NCI-H1417 treated with DMSO at 0.1 percent for 48 hours (cell line): ENCODE measurements at places on chromosomes 5 and 9.

GRCh38 chr9:33408087-33408486 lies 5.7 kb upstream of the AQP7 start:
- DNase-seq: no peak

DNA sequence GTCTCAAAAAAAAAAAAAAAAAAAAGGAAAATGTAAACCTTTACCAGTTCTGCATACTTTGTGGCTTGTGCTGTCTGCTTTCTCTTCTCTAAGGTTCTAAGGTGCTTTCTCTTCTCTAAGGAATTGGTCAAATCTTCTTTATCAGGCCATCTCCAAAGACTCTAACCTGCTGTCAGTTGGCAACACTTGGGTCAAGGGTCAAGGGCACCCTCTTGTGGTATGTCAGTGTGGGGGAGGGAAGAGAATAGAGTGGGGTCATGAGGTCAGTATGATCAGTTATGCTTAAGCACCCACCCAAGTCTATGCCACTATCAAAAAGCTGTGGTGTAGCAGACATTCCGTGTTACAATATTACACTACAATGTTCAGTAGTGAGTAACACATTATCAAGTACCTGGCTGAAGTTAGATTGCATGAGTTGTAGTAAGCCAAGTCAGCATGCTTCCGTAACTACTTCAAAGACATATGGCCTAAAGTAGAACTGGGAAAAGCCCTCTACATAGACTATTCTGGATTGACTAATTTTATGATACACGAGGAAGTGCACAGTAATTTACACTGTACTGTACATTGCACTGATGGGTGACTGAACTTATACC lies 25.0 kb upstream of the CCL28 start:
- DNase-seq: no peak

DNA sequence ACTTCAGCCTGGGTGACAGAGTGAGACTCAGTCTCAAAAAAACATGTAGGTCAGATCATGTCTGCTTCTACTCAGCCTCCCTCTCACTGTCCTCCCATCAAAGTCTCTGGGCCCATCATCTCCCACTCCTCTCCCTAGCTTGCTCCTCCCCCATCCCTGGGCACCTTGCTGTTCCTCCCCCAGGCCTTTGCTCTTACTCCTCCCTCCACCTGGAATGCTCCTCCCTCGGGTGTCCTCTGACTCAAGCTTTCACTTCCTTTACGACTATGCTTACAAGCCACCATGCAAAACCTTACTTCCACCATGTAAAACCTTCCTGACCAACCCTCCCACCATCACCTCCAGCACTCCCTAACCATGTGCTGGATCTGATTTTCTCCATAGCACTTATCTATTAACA lies 51.5 kb downstream of the MTMR12 start:
- no peak for DNase-seq

- peak; percentile 28 for DNase-seq
These were observed 337.7 kb downstream of the PLK2 start for GRCh38 chr5:58122157-58122556.

DNA sequence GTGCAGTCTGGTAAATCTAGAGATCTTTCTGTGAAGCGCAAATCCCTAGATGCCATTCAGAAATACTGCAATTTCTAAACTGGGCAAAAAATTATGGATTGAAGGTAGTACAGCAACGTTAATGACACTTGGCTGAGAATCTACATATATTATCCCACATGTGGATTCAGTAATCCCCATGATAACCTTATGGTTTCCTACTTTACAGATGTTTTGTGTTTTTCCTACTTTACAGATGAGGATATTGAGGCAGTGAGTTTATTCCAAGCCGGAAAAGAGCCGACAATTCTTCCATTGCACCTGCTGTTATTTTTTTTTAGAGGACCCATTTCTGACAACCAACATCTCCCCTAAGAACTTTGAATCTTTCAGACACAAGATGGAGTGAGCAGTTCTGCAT lies 796.5 kb downstream of the CDH12 start:
- no peak for DNase-seq

DNA sequence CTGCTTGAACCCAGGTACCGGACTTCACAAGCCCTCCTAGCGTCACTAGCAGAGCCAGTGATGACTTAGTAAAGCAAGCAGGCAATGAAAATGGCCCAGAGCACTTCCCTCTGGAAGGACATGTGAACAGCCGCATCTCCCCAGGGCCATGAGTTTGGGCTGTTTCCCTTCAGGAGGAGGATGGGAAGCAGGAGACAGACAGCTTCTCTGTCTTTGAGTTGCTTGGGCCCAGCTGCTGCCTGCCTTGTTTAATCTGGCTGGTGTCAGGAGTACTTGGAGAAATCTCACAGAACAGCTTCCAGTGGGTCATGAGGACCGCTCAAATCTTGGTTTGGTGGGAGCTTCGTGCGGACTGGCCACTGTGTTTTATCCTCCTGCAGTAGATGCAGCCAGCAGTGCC lies 25.4 kb upstream of the WWC1 start:
- DNase-seq: no peak

- no peak for DNase-seq
These were observed 23.5 kb upstream of the SUSD1 start for GRCh38 chr9:112198646-112199045.

GRCh38 chr5:175738602-175739133 lies 80.8 kb downstream of the HRH2 start:
- DNase-seq: no peak
